ENCODE measurements at places on chromosomes 5 and 9. TPM values are rescaled to one million over a fixed set of nuclear protein-coding genes. Genes with fewer than 3 reads are reported as not detected.

The PTGDS gene
- total RNA-seq = 4.2 TPM

The IL6ST gene
- total RNA-seq = 1,184 TPM

The DBH gene
- not detected for total RNA-seq

The NRG2 gene
- 1.0 TPM for total RNA-seq

The HBEGF gene
- 47.5 TPM for total RNA-seq

The ECSCR gene
- total RNA-seq = not detected

The PKN3 gene
- 3.1 TPM for total RNA-seq

The FOXD4 gene
- 0.22 TPM for total RNA-seq

The PCDHA1 gene
- not detected for total RNA-seq

The CDC25C gene
- total RNA-seq = 13.3 TPM

The GNAQ gene
- 36.9 TPM for total RNA-seq

The PCDHGA1 gene
- 0.88 TPM for total RNA-seq

The CCDC69 gene
- 2.4 TPM for total RNA-seq

The IL9 gene
- not detected for total RNA-seq

The SEMA5A gene
- total RNA-seq = 116 TPM

The APBA1 gene
- 9.2 TPM for total RNA-seq

Data from placental pericyte (primary cell).